Occipital lobe (tissue), 3 donors: ENCODE measurements at places on chromosomes 1 and 21. TPM values are rescaled to one million over a fixed set of nuclear protein-coding genes. Genes with fewer than 3 reads are reported as not detected.
A peak's percentile ranks its signal among the peaks of the same experiment; 100 is the strongest.

GRCh38 chr21:45502600-45502999, 39.6 kb downstream of the SLC19A1 start:
- no peak for DNase-seq

- DNase-seq, result no peak
Measured at GRCh38 chr1:229972600-229973296, 94.3 kb upstream of the GALNT2 start.

DNA sequence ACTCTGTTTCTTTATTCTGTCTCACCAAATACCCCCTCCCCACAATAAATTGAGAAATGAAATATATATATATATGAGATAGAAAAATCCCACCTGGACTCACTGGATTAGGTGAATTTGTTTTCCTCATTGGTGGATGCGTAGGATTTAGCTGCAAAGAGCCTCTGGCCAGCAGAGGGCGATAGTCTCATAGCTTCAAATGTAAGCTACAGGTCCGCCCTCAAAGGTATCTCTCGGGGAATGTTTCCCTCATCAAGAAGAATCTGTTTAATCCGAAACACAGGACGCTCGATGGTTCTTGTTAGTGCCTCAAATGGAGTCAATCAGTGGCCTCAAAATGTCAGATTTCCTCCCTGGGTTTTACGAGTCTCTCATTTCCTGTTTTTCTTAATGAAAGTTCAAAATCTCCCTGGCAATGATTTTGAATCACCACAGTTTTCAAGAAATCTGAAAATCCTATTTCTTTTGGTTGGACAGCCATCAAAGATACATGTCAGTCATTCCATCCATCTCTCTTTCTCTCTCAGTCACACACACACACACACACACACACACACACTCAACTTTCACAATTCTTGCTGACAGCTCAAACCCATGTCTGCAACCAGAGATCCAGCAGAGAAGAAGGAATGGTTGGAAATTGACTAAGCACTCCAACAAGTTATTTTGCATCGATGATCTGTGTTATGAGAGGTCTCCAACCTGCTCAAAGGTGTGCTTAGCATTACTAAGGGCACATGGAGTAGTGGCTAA, 13.9 kb upstream of the CAMK1G start:
- DNase-seq, result peak; percentile 54

GRCh38 chr1:29469457-29469856, 233.1 kb downstream of the PTPRU start:
- DNase-seq, result no peak

The COL11A1 gene
- 45.9 TPM for total RNA-seq

GRCh38 chr1:113256348-113256729, 134.0 kb upstream of the MAGI3 start:
- DNase-seq, result no peak

DNA sequence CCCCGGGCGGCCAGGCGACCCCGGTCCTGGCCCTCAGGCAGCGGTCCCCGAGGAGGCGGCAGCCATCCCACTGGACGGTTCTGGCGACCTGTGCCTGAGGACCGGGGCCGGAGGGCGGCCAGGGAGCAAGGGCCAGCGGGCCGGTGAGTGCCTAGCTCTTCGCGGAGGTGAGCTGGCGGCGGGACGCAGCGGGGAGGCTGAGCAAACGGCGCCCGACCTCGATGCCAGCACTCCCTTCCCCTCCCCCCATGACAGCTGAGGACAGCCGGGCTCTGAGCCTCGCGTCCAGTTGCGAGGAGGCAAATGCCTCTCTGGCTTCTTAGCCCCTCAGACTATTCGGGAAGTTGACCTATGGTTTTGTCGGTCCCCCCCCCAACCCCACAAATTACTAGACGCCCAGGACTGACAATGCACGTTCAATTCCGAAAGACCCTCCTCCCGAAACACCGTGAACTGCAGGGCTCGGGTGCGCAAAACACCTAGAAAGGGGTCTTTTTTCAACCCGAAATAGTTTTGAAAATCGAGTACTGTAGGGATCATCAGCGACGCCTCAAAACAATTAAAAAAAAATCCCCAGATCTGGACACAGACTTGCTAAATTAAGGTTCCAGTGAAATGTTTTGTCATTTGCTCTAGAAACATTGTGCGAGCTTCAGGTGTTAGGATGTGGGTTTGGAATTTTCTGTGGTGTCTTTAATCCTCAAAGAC, 8.3 kb downstream of the CDKN2C start:
- no peak for DNase-seq

The GIPC2 gene
- 0.47 TPM for total RNA-seq

The STIL gene
- 9.4 TPM for total RNA-seq

DNA sequence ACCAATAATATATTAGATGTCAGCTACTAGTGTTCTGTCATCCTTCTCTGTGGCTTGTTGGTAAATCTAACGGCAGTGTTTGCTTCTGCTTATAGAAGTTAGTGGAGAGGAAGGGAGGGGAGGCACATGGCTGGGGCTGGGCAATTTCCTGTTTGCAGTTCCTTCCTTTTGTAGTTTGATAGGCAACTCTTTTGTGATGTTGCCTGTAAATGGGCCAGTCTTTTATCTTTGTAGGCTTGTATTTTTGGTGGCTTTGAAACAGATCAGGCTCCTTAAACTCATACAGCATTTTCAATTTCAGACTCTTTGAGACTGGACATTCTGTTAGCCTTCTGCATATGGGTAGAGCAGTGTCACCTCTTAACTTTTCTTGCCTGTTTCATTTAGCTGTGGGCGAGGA, 48.1 kb downstream of the CDC14A start:
- DNase-seq, result no peak

The EPHA2 gene
- total RNA-seq, result 1.1 TPM

The KIF21B gene
- 165 TPM for total RNA-seq

- DNase-seq, result peak; percentile 46
Measured at GRCh38 chr1:204213668-204214662, at the start of gene GOLT1A. Gene GOLT1A, minus strand, starts transcription at chr1:204213988. Its CDS starts 82 bp downstream, at chr1:204213906.

The CD160 gene
- 0.16 TPM for total RNA-seq

The RGS8 gene
- total RNA-seq, result 7.8 TPM

- no peak for DNase-seq
Measured at GRCh38 chr1:83761167-83762038, 237.5 kb downstream of the TTLL7 start.

The BSND gene
- total RNA-seq, result not detected

The TIE1 gene
- 7.0 TPM for total RNA-seq

DNA sequence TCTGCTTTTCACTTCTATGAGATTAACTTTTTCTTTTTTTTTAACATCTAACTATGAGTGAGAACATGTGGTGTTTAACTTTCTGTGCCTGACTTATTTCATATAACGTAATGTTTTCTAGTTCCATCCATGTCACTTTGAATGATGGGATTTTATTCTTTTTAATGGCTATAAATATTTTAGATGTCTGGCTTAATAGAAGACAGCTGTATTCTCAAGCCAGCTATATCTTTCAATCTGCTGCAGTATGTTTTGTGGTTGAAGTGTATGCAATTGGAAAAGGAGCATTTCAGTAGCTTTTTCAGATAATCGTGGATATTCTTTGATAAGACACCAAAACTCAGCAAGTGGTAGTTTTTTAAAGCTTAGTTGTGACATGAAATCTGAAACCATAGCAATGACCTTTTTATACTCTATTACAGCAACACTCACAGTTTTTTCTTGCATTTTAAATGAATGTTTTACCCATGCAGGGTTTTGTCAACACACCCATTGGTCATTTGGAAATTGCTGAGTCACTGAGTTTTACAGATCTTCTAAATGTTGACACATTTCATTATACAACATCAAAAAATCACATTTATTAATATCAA, 5.7 kb upstream of the SVBP start:
- no peak for DNase-seq

The IRF2BP2 gene
- total RNA-seq, result 140 TPM
